H1 (cell line): ENCODE measurements at places on chromosomes 16 and 17. TPM values are rescaled to one million over a fixed set of nuclear protein-coding genes. Genes with fewer than 3 reads are reported as not detected.

DNA sequence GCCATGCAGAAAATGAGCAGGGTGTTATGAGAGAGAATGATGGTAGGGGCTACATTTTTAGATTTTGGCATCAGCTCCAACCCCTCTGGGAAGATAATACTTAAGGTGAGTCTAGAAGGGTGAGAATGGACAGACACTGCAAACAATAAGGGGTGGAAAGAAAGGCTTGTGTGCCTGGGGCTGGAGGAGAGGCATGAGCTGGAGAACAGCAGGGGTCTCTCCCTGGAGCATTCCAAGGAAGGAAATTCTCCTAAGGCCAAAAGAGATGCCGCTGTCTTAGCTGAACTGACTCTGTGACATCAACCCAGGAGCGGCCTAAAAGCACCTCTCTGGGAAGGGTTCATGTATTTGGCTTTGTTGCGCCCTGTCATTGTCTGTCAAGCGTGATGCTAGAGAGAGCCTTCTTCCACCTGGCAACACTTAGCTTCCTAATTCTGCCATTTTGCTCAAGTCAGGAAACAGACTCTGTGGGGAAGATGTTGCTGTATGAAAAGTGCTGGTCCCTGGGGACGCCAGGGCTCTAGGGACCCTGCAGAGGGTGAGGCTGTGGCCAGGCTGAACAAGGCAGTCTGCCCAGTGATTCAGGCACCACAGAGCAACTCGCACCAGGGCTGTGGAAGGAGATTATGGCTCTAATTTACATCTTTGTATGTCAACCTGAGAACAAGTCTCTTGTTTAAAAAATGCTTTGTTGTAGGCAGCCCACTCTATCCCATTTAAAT lies 225.7 kb downstream of the CBLN1 start:
- no peak overlapping the region for H3K4me3 ChIP-seq
- H3K27me3 ChIP-seq = no peaks in the 10 kb centered on the region
- no peaks in the 10 kb centered on the region; the same call in 1 of the 2 replicates for H3K4me1 ChIP-seq
- no peaks in the 10 kb centered on the region for H3K36me3 ChIP-seq

The TRAF7 gene
- 148 and 155 TPM in 2 replicates for total RNA-seq

- no peaks in the 10 kb centered on the region for H3K36me3 ChIP-seq
- H3K27ac ChIP-seq = no peak overlapping the region
- DNase-seq = no peak
- H3K4me1 ChIP-seq = peaks cover 13% of the 10 kb centered on the region
- no peaks in the 10 kb centered on the region for H3K27me3 ChIP-seq
- no peak overlapping the region for H3K4me3 ChIP-seq
Observed at GRCh38 chr16:57107321-57107922, 15.0 kb downstream of the CPNE2 start.

DNA sequence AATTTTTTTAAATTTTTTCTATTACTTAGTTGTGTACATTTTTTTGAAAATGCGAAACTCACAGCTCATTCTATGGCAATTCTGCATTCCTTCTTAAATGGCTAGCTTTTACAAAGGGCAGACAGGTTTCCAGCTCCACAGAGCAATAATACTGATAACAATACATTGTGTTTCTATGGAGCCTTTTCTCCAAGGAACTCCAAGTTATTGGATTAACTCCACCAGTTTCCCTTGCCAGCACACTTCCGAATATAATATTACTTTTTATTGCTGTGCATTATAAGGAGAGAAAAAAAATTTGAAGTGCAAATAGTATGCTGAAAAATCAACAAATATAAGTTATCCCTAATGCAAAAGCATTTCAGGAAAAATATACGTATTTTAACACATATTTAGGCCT lies 127.5 kb upstream of the PSMD7 start:
- H3K4me1 ChIP-seq = no peaks in the 10 kb centered on the region
- H3K36me3 ChIP-seq = no peaks in the 10 kb centered on the region
- no peak overlapping the region for H3K4me3 ChIP-seq

- no peaks in the 10 kb centered on the region for H3K4me1 ChIP-seq
- DNase-seq = no peak
- H3K36me3 ChIP-seq = peaks cover 2% of the 10 kb centered on the region; the same call in 1 of the 2 replicates
Observed at GRCh38 chr16:16149710-16150116, 73.6 kb downstream of the ABCC6 start.

DNA sequence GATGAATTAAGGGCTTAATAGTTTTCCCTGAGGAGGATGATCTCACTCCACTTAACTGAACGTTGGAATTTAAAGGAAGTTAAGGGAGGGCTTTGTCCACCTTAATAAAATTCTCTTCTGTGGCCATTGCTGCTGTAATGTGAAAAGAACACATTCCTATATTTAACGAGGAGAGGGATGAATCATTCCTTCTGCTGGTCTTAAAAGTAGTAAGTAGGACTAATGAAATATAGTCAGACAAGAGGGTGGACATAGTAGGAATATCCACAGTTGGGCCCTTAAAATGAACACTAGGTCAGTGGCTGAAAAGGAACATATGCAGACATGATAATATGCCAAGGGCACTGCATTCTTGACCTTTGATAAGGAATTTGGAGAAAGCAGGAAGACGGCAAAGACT lies 405.6 kb downstream of the PMP22 start:
- no peak overlapping the region for H3K27ac ChIP-seq
- H3K4me3 ChIP-seq = no peak overlapping the region
- 0 out of 2 replicates have a peak, but pooled peaks cover 3% of the 10 kb centered on the region for H3K4me1 ChIP-seq
- DNase-seq = no peak
- H3K27me3 ChIP-seq = no peaks in the 10 kb centered on the region

DNA sequence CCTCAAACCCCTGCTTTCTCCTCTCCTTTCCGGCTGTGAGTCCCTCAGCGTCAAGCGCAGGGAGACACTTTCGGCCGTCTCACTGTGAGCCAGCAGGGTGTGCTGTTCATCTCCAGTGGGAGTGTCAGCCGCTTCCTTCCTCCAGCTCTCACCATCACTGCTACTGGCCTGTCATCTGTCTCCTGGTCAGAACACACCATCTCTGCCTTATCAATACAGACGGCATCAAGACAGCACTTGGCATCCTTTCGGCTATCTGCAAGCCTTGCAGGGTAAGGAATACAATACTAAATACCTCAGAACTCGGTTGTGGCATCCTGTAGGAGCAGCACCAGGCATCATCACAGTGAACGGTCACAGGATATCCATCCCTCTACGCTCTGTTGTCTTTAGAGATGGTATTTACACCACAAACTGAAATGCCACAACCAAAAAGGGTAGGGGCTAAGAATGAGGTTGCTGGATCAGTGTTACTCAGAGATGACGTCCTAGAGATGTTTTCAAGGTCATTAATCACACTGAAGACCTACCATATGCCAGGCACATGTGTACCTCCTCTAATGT lies 20.7 kb upstream of the CMTM4 start:
- DNase-seq = no peak
- no peaks in the 10 kb centered on the region for H3K4me1 ChIP-seq
- no peak overlapping the region for H3K4me3 ChIP-seq
- H3K27me3 ChIP-seq = no peaks in the 10 kb centered on the region
- H3K36me3 ChIP-seq = no peaks in the 10 kb centered on the region

GRCh38 chr17:21242780-21243515 lies 10.3 kb downstream of the NATD1 start:
- no peak for DNase-seq
- peaks cover 3% of the 10 kb centered on the region for H3K4me1 ChIP-seq
- no peak overlapping the region for H3K4me3 ChIP-seq
- no peak overlapping the region for H3K27ac ChIP-seq
- no peaks in the 10 kb centered on the region for H3K27me3 ChIP-seq

DNA sequence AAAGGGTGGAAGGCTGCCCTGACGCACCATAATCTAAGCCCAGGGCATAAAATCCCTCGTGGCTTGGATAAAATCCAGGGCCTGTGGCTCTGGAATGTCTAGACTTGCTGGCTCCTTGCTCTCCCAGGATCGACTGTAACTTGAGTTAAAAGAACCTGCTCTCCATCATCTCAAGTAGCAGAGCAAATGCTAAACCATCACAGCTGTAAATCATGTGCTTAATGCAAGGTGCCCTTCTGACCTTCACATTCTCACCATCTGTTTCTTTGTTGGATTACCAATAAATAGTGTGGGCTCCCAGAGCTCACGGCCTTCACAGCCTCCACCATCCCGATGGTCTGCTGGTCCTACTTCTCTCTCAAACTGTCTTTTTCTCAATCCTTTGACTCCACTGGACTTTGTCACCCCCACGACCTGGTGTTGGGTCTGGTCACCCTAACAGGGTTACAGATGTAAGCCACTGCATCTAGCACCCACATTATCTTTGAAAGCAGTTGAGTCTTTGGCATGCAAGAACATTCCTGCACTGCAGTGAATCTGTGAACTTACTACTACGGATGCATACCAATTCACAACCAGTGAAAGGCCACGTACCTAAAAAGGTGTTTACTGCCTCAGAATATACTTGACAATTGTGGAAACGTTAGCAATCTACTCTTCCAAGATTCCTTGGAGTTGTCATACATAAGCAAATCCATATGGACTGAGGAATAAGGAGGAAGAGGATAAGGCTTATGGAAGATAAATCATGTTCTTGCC lies 15.3 kb downstream of the RSL1D1 start:
- H3K36me3 ChIP-seq = peaks cover 42% of the 10 kb centered on the region
- H3K4me3 ChIP-seq = no peak overlapping the region
- peaks cover 5% of the 10 kb centered on the region for H3K4me1 ChIP-seq
- DNase-seq = no peak
- no peak overlapping the region for H3K27ac ChIP-seq

- H3K27ac ChIP-seq = no peak overlapping the region
- H3K4me3 ChIP-seq = no peak overlapping the region
- no peaks in the 10 kb centered on the region for H3K27me3 ChIP-seq
- DNase-seq = no peak
- peaks cover 4% of the 10 kb centered on the region for H3K4me1 ChIP-seq
- H3K36me3 ChIP-seq = no peaks in the 10 kb centered on the region
Observed at GRCh38 chr17:73541561-73541981, 102.7 kb downstream of the SDK2 start.

The TMC8 gene
- 2.0 and 2.8 TPM in 2 replicates for total RNA-seq

- no peak overlapping the region for H3K27ac ChIP-seq
- no peaks in the 10 kb centered on the region for H3K36me3 ChIP-seq
- DNase-seq = peak; percentile 78
Observed at GRCh38 chr16:84617041-84617790, 662 bp downstream of the COTL1 start.

The CCL11 gene
- total RNA-seq = not detected in 2 replicates

The ADGRG1 gene
- 0.78 and 1.3 TPM in 2 replicates for total RNA-seq

GRCh38 chr16:52407778-52408177 lies 139.2 kb downstream of the TOX3 start:
- no peaks in the 10 kb centered on the region for H3K36me3 ChIP-seq
- H3K27me3 ChIP-seq = no peaks in the 10 kb centered on the region
- no peak overlapping the region for H3K4me3 ChIP-seq
- DNase-seq = no peak
- H3K27ac ChIP-seq = no peak overlapping the region

GRCh38 chr17:4840893-4841242 lies 7.7 kb downstream of the MINK1 start:
- H3K27ac ChIP-seq = no peak overlapping the region
- peaks cover 7% of the 10 kb centered on the region; the same call in 1 of the 2 replicates for H3K36me3 ChIP-seq
- DNase-seq = no peak
- no peak overlapping the region for H3K4me3 ChIP-seq
- H3K4me1 ChIP-seq = no peaks in the 10 kb centered on the region
- H3K27me3 ChIP-seq = no peaks in the 10 kb centered on the region

- no peaks in the 10 kb centered on the region; the same call in 1 of the 2 replicates for H3K4me1 ChIP-seq
- H3K4me3 ChIP-seq = no peak overlapping the region
- H3K27ac ChIP-seq = no peak overlapping the region
- H3K36me3 ChIP-seq = no peaks in the 10 kb centered on the region
Observed at GRCh38 chr16:81645925-81646324, 133.2 kb upstream of the PLCG2 start.

The PITPNM3 gene
- total RNA-seq = 1.7 and 2.1 TPM in 2 replicates

The SCGB1C2 gene
- total RNA-seq = not detected in 2 replicates

- H3K36me3 ChIP-seq = peaks cover 9% of the 10 kb centered on the region; the same call in 1 of the 2 replicates
- no peaks in the 10 kb centered on the region for H3K27me3 ChIP-seq
- peak overlapping the region; percentile 94 for H3K4me3 ChIP-seq
- no peak for DNase-seq
- no peak overlapping the region for H3K27ac ChIP-seq
Observed at GRCh38 chr17:41917192-41917591, 1.6 kb downstream of the ACLY start.

The CCL5 gene
- not detected in 2 replicates for total RNA-seq

- H3K4me1 ChIP-seq = peaks cover 21% of the 10 kb centered on the region
- no peak for DNase-seq
- no peak overlapping the region; the same call in 1 of the 2 replicates for H3K27ac ChIP-seq
Observed at GRCh38 chr17:27477050-27477888, 21.0 kb downstream of the KSR1 start.

DNA sequence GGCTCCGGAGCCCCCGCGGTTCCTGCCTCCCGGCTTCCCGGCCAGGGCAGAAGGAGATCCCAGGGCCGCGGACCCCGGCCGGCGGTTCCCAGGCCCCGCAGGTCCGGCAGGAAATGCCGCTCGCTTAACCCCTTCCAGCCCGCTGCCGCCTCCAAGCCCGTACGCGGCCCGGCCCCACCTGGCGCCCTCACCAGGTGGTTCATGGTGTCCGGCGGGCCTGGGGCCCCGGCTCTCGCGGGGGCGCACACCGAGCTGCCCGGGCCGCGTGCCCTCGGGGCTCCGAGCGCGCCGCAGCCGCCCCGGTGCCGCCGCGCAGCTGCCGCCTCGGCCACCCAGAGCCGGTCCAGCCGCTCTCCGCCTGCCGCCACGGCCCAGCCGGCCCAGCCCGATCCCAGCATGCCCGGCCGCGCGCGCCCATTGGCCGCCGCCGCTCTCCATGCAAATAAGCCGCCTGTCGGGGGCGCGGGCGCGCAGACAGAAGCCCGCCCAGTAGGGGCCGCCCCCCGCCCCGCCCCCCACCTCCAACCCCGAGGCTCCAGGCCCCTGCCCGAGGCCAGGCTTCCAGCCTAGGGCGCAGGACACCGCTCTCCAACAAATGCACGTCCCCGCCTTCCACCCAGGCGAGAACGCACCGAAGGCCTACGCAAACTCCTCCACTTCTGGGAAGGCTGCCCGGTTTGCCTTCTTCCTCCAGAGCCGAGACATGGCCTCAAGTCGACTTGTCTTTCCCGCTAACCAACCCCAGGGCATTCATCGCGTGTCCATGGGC lies at the start of gene BCAR1:
Gene BCAR1 (minus strand): TSS at position 345 of the 769 bp plus-strand sequence. CDS start 142 bp downstream, at position 203.
- DNase-seq = peak; percentile 50
- H3K27me3 ChIP-seq = no peaks in the 10 kb centered on the region
- peak within 1 kb of the TSS; percentile 66 for H3K4me3 ChIP-seq
- H3K4me1 ChIP-seq = peaks cover 74% of the 10 kb centered on the region

The GUCY2D gene
- total RNA-seq = 0.48 and 0.59 TPM in 2 replicates

The CHD9NB gene
- total RNA-seq = 3.8 and 4.5 TPM in 2 replicates

- DNase-seq = no peak
- no peaks in the 10 kb centered on the region for H3K27me3 ChIP-seq
- no peak overlapping the region for H3K27ac ChIP-seq
Observed at GRCh38 chr17:34051046-34051445, 204.0 kb upstream of the CCL2 start.

The CSH1 gene
- total RNA-seq = not detected in 2 replicates
